CMK (cell line): ENCODE measurements at places on chromosomes 6 and 20.

DNA sequence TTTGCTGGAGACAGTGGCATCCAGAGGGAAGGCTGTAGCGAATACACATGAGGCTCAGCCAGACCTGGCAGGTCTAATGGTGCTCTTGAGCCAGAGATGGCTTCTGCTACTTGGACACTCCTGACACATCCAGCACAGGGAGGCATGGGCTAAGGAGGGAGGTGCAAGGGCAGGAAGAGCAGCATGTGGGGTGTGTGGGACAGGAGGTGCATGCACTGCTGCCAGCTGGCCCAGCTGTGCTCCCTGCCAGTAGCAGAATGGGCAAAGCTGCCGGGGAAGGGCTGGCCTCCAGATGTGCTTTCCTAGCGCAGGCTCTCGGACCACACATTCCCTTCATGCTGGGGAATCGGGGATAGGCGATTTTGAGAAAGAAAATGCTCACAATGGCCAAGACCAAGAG, 309.2 kb downstream of the CDC5L start:
- DNase-seq: no peak

DNA sequence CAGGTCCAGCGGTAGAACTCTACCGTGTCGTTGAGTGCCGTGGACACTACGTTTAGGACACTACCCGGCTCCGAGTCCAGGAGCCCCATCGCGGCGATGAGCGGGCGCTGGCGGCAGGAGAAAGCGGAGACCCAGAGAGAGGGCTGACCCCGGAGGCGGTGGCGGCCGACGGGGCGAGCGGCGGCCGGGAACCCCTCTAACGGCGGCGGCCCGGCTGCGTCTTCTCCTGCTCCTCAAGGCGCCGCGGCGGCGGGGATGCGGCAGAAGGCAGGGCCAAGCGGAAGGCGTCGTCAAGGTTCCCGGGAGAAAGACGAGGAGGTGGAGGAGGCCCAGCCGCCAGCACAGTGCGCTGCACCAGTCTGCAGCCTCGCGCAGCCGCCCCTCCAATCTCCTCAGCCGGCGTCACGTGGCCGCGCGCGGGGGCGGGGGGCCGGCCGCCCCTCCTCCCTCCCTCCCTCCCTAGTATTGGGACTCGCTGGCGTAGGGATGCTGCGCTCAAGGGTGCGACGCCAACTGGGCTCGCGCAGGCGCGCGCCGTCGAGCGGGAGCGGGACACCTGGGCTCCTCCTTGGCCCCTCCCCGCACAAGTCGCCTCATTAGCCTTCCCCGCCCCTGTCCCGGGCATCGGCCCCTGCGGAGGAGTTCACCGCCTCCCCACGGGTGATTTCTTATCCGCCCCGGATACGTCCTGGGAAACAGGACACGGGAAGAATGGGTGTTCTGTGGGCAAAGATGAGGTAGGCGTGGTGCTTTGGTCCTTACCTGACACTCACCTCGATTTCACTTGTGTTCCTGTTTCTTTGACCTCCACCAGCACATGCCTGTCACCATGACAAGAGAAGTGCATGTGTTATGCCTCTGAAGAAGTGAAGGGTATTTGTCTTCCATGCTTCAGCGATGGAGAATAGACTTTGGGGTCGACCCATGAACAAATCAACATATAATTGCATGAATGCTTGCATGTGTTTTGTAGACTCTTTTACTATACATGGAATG, at the start of gene ELOVL4:
Gene ELOVL4 (minus strand): TSS at position 363 of the 996 bp plus-strand sequence. CDS start 274 bp downstream, at position 89.
- DNase-seq: no peak

DNA sequence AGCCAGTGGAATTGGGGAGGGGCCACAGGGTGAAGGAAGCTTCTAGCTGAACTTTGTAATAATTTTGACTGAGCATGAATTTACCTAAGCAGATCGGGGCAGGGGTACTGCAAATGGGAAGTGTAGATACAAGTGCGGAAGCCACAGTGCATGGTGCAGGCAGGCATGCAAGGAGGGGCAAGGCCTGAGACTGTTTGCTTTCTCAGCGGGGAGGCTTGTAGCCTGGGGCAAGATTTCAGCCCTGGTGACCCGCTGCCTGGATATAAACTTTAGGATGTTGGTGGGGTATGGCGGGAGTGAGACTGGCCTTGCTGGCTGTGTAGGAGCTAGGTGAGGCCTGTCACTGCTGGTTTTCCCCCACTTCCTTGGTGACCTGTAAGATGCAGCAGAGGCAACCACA, 266.4 kb upstream of the PREP start:
- no peak for DNase-seq

DNA sequence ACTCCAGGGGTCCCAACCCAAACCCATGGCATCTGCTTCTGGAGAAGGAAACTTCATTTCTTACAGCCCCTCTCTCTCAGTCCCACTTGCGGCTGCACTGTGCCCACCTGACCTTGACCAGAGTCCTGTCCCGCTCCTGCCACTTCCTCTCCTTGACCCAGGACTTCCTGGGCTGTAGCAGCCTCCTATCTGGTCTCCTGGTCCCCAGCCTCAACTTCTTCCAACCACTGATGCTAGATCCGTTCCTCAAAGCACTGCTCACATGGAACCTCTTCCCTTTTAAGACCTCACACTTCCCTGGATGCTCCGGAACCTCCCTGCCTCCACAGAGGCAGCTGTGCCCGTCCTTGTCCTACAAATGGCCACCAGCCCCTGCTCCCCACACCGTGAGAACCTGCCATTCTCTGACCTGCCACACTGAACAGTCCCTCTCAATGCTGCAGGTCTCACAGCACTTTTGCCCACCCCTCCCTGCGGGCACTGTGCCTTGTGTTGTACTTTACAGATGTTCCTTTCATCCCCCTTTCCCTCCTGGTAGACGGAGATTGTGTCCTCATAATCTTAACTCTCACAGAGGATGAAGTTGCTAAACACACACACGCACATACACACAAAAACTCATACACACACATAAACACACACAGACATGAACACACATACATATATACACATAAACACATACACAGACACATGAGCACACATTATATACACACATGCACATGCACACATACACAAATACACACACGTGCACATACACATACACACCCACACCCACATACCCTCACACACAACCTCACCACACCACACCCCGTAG, 59.6 kb upstream of the NXT1 start:
- no peak for DNase-seq

GRCh38 chr6:131754715-131755567, 44.1 kb upstream of the CTAGE9 start:
- DNase-seq: no peak
